Foreskin keratinocyte (primary cell): ENCODE measurements at places on chromosomes 2 and 18. TPM values are rescaled to one million over a fixed set of nuclear protein-coding genes. Genes with fewer than 3 reads are reported as not detected.

Gene OSBPL6
- 11.7 and 11.8 TPM in 2 replicates for total RNA-seq

Gene SRD5A2
- not detected in 2 replicates for total RNA-seq

Gene KIAA2012
- total RNA-seq = not detected in 2 replicates

Gene GREB1L
- total RNA-seq = 2.7 and 5.3 TPM in 2 replicates

Gene REG3A
- total RNA-seq = not detected in 2 replicates

Gene MERTK
- total RNA-seq = 0.07 TPM in 1 of 2 replicates, not detected in the other

Gene TMEM37
- total RNA-seq = 0.21 TPM in 1 of 2 replicates, not detected in the other

Gene ALK
- total RNA-seq = not detected in 2 replicates

Gene ANKRD30B
- total RNA-seq = not detected in 2 replicates

Gene TUBA3E
- not detected in 2 replicates for total RNA-seq

Gene RNU2-63P
- 6.8 and 46.8 TPM in 2 replicates for total RNA-seq

Gene LTBP1
- 2.8 and 8.9 TPM in 2 replicates for total RNA-seq

Gene MOCOS
- 1.6 and 5.0 TPM in 2 replicates for total RNA-seq

Gene SKOR2
- total RNA-seq = not detected in 2 replicates

Gene R3HDM1
- total RNA-seq = 31.7 and 38.4 TPM in 2 replicates

Gene SLC23A3
- 0.71 and 0.75 TPM in 2 replicates for total RNA-seq

Gene SERPINB10
- 0.07 and 2.3 TPM in 2 replicates for total RNA-seq

Gene RIT2
- total RNA-seq = not detected in 2 replicates

Gene STARD6
- total RNA-seq = 0.14 TPM in 1 of 2 replicates, not detected in the other

Gene PARD3B
- total RNA-seq = 1.5 and 1.7 TPM in 2 replicates

Gene CRYGC
- not detected in 2 replicates for total RNA-seq

Gene STPG4
- total RNA-seq = 0.07 TPM in 1 of 2 replicates, not detected in the other

Gene TNFAIP6
- not detected in 2 replicates for total RNA-seq
